ENCODE measurements at places on chromosomes 7 and 10. TPM values are rescaled to one million over a fixed set of nuclear protein-coding genes. Genes with fewer than 3 reads are reported as not detected.

- H3K36me3 ChIP-seq, result no peaks in the 10 kb centered on the region
- H3K4me3 ChIP-seq, result no peak overlapping the region
- H3K27ac ChIP-seq, result no peak overlapping the region
- H3K27me3 ChIP-seq, result peaks cover 5% of the 10 kb centered on the region
Observed at GRCh38 chr10:17871036-17871435, 61.9 kb downstream of the MRC1 start.

GRCh38 chr7:40009301-40009700, 59.2 kb downstream of the CDK13 start:
- H3K4me1 ChIP-seq, result peaks cover 10% of the 10 kb centered on the region
- no peaks in the 10 kb centered on the region for H3K36me3 ChIP-seq
- H3K4me3 ChIP-seq, result no peak overlapping the region
- DNase-seq, result no peak

DNA sequence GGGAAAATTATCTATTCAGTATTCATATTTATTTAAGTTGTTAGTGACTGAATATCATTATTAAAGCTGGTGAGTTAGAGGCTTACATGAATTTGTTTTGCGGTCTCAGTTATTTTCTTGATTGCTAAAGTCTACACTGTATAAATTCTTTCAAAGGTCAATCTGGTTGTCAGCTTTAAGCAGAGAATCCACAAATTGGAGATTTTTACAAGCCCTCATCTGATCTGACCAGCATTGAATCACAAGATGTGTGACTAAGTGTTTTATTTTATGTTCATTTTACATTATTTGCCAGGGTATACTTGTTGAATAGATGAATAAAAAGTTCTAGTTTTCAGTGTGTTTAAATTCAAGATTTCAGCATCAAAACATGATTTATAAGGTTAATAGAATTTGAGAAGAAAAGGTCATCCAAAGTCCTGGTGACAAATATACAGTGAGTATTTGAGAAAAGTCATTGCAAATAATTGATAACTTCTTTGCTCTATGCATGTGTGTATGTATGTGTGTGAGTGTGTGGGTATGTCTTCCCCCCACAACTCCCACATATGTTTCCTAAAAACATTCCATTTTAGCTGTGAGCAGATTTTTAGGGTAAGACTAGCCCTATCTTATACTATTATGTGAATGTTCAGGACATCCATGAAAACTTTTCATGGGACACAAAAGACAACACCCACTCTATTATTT, 4.4 kb downstream of the SEMA3A start:
- no peaks in the 10 kb centered on the region for H3K36me3 ChIP-seq
- no peak overlapping the region for H3K4me3 ChIP-seq
- peaks cover 21% of the 10 kb centered on the region for H3K4me1 ChIP-seq
- no peak for DNase-seq
- H3K27ac ChIP-seq, result no peak overlapping the region

- peaks cover 5% of the 10 kb centered on the region for H3K4me1 ChIP-seq
- H3K27ac ChIP-seq, result no peak overlapping the region
- peaks cover 3% of the 10 kb centered on the region for H3K36me3 ChIP-seq
- no peak overlapping the region for H3K4me3 ChIP-seq
- DNase-seq, result no peak
Observed at GRCh38 chr7:39645482-39646407, 22.4 kb downstream of the RALA start.

The APBB1IP gene
- polyA plus RNA-seq, result not detected

The SMKR1 gene
- polyA plus RNA-seq, result 0.76 TPM

The TBC1D12 gene
- polyA plus RNA-seq, result 7.0 TPM

Measured in keratinocyte (primary cell).